Stimulated activated CD8-positive, alpha-beta memory T cell treated with anti-CD3 and anti-CD28 coated beads, Interleukin-15, amount 100 ng/mL, for 4 hours (primary cell): ENCODE measurements at places on chromosomes 1 and 21.

DNA sequence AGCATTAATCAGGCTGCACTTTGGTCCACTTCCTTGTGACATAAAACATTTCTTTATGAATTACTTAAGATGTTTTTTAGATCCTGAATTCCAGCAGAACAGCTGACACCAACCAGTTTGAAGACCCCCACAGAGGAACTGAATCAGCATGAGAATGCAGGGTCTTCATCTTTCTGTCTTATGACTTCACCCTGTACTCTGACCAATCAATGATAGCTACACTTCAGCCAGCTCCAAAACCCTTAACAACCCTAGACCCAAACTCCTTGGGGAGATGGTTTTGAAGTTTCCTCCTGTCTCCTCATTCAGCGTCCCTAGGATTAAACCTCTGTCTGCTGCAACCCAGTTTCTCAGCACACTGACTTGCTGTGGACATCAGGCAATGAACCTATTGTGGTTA, 175.0 kb downstream of the CTH start:
- DNase-seq: no peak

GRCh38 chr1:10598389-10598702, 123.6 kb downstream of the PEX14 start:
- no peak for DNase-seq

DNA sequence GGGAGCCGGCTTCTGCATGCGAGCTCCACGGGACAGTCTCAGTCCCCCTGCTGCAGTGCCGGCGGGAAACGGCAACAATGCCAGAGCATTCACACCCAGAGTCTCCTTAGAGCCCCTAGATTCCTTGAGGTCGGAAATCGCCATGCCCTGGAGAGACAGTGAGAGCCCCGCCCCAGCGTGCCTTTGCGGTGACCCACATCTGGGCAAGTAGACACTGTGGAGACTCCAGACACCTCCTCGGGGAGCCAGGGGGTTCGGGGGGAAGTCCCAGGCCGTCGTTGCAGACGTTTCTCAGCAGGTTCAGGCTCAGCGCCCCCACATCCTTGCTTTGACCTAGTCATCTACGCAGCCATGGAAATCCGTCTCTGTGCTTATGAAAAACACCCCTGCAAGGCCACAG, 81.3 kb upstream of the ARHGEF16 start:
- no peak for DNase-seq

DNA sequence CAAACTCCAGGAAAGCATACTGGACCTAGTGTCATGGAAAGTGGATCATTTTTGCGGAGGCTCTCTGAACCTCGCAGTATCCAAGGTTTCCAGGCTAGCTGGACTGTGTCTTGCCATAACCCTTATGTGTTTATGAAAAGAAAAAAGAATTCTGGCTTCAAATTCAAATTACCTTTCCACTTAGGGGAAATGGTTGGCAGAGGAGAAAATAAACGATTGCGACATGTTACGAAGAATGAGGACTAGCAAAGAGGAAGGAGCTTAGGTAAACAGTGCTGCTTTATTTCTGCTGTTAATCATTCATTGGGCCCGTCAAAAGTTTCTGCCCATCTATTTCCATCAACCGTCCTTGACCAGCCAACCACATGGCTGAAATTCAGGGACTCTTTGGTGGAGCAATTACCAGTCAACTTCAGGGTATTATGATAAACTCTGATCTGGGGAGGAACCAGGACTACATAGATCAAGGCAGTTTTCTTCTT, at the start of gene C4BPA:
C4BPA (plus strand) TSS at position 342 of the 482 bp plus-strand sequence. CDS start 8,793 bp downstream, outside the sequence.
- no peak for DNase-seq

GRCh38 chr1:81852961-81853360, 52.2 kb downstream of the ADGRL2 start:
- no peak for DNase-seq

- peak; percentile 50 for DNase-seq
Measured at GRCh38 chr1:1371746-1372711, 3.0 kb downstream of the AURKAIP1 start.

GRCh38 chr1:22876359-22877111, 96.1 kb downstream of the LACTBL1 start:
- DNase-seq: no peak

GRCh38 chr1:34906756-34907155, 22.7 kb downstream of the DLGAP3 start:
- DNase-seq: no peak

DNA sequence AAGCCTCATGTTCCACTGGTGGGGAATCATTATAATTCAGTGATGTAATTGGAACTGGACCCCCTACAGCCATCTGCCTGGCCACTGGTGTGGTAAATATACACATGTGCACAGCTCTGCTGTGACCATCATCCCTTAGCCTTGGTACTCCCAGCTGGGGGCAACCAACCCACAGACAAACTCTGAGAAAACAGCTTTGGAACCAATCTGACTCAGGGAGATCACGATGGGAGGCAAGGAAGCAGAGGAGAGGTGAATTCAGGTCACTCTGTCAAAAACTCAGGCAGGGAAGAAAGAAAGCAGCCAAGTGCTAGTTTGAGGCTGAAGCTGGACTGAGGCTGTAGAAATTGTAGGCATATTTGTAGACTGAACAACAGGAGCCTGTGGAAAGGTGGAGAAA, 197.8 kb upstream of the GALNT2 start:
- no peak for DNase-seq

DNA sequence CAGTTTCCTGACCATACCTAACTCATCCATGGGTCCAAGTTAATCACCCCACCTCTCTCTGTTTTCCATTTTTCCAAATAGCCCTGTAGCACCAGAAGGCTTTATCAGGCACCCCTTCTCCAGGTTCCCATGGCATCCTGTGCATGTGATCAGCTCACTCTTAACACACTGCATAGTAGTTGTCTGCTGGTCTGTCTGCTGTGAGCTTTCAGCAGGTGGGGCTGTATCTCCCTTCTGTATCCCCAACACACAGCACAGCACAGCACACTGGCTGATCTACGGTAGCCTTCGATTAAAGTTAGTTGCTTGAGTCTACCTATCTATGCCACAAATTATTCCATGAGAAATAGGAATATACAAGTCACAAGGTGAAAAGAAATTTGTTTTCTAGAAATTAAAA, 54.3 kb upstream of the C1orf198 start:
- DNase-seq: no peak

DNA sequence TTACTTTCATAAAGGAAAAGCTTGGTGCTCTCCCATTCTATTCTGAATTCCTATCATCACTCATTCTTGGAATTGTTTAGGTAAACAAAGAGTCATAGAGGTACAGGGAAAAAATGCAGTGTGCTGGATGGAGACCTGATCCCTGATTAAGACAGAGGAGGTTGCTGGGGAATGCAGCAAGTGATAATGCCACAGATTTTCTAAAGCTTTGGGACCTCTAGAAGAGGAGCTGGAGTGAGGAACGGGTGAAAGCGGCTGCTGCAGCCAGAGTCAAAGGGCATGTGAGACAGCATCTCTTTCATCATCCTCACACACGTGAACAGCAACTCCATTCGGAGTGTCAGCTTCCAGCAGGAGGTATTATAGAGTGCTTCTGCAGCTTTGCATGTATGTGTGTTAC, 54.9 kb upstream of the DIPK1A start:
- no peak for DNase-seq

DNA sequence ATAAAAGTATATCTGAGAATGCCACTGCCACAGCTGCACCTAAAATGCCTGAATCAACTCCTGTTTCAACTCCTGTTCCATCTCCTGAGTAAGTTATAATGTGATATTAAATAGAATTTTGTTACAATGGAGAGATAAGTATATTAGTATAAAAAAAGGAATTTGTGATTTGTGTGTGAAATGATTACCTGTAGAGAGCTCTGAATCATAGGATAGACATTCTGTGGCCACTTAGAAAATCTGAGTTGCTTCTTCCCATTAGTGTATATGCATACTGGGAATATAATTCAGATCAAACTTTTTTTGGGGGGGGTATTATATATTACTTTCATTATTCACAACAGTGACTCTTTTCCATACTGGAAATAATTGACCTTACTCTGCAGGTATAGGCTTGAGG, 52.9 kb downstream of the SUCO start:
- DNase-seq: no peak

GRCh38 chr1:206635978-206636345, 626 bp downstream of the DYRK3 start:
- no peak for DNase-seq

DNA sequence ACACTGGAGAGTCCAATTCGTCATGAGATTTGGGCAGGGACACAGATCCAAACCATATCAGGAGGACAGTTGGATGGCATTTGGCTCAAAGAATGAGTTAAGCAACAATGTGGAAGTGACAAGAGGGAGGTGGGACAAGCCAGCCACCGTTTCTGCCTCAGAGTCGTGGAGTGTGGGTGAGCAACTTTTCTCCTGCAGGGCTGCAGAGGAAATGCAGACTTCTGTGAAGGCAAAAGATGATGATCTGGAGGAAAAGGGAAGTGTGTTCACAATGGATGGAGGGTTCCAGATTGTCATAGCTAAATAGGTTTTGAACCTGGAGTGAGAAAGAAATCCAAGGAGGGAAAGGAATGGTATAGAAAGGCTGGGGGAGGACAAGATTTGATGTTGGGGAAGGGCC, 16.4 kb upstream of the KANK4 start:
- no peak for DNase-seq

DNA sequence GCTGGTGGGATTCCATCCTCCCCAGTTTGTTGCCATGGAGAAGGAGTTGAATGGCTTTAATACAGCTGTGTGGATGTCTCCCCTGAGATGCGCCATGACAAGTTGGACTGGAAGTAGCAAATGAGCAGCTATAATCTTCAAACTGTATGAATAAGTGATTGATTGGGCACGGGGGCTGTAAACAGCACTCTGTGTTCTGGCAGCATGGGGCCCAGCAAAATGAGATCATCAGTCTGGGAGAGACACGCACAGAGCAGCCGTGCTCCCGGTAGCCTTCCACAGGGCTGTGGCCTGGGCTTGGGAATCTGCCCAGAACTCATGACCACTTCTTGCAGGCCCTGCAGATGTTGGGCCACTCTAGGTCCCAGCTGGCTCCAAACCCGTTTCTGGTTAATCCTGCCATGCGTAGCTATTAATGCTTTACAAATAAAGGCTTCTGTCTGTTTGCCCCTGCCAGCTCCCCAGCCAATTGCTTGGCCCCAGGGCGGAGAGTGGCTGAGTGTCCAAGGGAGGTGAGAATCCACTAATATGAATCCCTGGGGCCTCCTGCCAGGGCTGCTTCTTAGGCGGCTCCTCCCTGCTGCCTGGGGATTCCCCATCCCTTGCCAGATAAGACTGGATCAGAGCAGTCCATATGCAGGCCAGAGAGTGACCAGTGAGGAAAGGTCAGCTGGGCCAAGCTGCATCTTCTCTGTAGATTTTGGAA, 642.9 kb downstream of the AJAP1 start:
- no peak for DNase-seq

GRCh38 chr1:215529111-215529510, 38.0 kb upstream of the KCTD3 start:
- DNase-seq: no peak

DNA sequence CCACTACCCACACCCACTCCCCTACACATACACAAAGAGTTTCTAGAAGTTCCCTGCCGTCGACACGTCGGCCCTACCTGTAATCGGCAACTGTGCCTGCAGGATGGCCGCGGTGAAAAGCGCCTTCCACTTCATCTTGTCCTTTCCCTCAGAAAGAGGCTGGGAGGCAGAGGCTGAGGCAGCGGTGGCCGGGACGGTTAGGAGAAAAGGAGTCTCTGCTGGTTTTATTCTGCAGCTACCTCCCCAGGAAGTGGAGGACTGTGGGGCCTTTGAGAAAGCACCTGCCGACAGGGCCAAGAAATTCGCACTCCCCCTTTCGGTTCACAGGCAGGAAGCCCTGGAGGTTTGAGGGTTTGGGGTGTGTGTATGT, at the start of gene CD247:
CD247 (minus strand) TSS at position 199 of the 370 bp plus-strand sequence; CDS start at position 135, 64 bp downstream.
- peak; percentile 61 for DNase-seq

GRCh38 chr1:31769720-31770390, 5.7 kb upstream of the ADGRB2 start:
- no peak for DNase-seq

DNA sequence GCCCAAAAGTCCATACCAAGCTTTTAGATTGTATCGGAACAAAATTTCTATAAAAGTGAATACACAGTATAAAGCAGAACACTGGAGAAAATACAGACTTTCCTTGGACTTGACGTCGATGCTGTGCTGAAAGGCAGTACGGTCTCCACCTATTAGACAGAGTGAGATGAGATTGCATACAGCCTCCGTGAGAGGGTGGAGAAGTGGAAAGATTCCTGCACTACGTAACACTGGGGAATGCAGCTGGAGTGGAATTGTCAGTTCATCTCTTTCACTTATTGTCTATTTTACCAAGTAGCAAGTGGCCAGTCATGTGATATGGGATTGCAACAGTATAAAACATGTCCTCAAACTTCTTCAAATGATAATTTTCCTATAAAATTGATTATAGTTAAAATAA, 209.5 kb downstream of the ZP4 start:
- no peak for DNase-seq

DNA sequence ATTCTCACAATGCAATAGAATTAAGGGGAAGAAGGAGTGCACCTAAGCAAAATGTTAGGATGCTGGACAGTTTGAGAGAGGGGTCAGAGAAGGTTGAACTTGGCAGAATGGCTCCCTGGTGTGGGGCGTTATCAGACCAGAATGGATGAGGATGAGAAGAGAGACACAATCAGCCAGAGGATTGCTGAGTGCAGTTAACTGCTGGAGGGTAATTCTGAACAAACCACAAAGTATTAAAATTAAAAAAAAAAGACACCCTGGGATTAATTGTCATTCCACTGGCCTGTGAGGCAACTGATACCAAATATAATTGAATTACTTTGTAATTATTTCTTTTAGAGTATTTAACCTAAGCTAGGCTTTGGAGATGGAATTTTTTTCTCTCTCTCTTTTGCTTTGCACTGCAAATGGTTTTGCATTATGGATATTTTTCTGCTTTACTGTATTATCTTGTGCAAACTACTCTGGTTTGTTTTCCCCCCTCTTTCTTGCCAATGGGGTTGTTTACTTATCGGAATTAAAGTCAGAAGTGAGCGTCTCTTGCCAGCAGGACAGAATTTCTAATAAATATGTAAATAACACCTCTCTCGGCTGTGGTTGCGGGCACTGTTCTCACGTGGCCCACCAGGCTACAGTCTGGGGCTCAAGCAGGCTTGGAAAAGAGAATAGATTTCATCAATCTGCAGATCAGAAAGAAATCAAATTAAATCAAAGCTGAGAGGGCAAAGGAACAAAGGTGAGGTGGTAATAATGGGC, 572.9 kb upstream of the CAMK1G start:
- DNase-seq: no peak
